ENCODE measurements at places on chromosomes 16 and 17. TPM values are rescaled to one million over a fixed set of nuclear protein-coding genes. Genes with fewer than 3 reads are reported as not detected.

The KRTAP4-16 gene
- total RNA-seq = not detected

The KRT20 gene
- total RNA-seq = 1,413 TPM

The SLC5A11 gene
- 0.31 TPM for total RNA-seq

The TBC1D28 gene
- not detected for total RNA-seq

The ZFP3 gene
- 8.6 TPM for total RNA-seq

The ANKRD13B gene
- 4.1 TPM for total RNA-seq

The ADCY9 gene
- 27.2 TPM for total RNA-seq

The SLC9A5 gene
- total RNA-seq = 1.3 TPM

The PIK3R5 gene
- total RNA-seq = 3.2 TPM

The PLA2G10 gene
- 56.7 TPM for total RNA-seq

The LDAF1 gene
- total RNA-seq = 58.9 TPM

The EFCAB5 gene
- total RNA-seq = 3.4 TPM

The PGAP6 gene
- 116 TPM for total RNA-seq

The SBK1 gene
- 0.28 TPM for total RNA-seq

The SLC12A3 gene
- not detected for total RNA-seq

The ZP2 gene
- 0.18 TPM for total RNA-seq

The ANKRD40CL gene
- total RNA-seq = 63.4 TPM

The ADAP2 gene
- 14.4 TPM for total RNA-seq

The C16orf89 gene
- 5.0 TPM for total RNA-seq

The SOCS7 gene
- total RNA-seq = 12.6 TPM

The UNC13D gene
- 31.0 TPM for total RNA-seq

The NLE1 gene
- total RNA-seq = 7.8 TPM

The KRT40 gene
- 0.21 TPM for total RNA-seq

The ITGAX gene
- total RNA-seq = 1.6 TPM

The SLC13A5 gene
- total RNA-seq = not detected

The NHERF2 gene
- total RNA-seq = 73.7 TPM

The CCT6B gene
- 1.8 TPM for total RNA-seq

The ANKFN1 gene
- total RNA-seq = 1.2 TPM

The PCYT2 gene
- 68.9 TPM for total RNA-seq

The ARL5C gene
- total RNA-seq = not detected

The GNAO1 gene
- total RNA-seq = 14.1 TPM

The HSPB9 gene
- total RNA-seq = not detected

The SLC2A4 gene
- total RNA-seq = 9.7 TPM

The KRTAP1-3 gene
- not detected for total RNA-seq

The TMEM238L gene
- total RNA-seq = 95.0 TPM

The FOXC2 gene
- total RNA-seq = 0.34 TPM

The TBC1D3H gene
- total RNA-seq = not detected

The RAMP2 gene
- 7.7 TPM for total RNA-seq

The CA7 gene
- 205 TPM for total RNA-seq

The GP1BA gene
- not detected for total RNA-seq

The TNP2 gene
- not detected for total RNA-seq

The GCGR gene
- total RNA-seq = 0.14 TPM

The CACNG3 gene
- not detected for total RNA-seq

The MGAT5B gene
- total RNA-seq = 0.36 TPM

The PRR35 gene
- not detected for total RNA-seq

The CDRT15L2 gene
- not detected for total RNA-seq
